Suppressor macrophage treated with lipopolysaccharide for 4 hours (primary cell): ENCODE measurements at places on chromosomes 13 and 19.

DNA sequence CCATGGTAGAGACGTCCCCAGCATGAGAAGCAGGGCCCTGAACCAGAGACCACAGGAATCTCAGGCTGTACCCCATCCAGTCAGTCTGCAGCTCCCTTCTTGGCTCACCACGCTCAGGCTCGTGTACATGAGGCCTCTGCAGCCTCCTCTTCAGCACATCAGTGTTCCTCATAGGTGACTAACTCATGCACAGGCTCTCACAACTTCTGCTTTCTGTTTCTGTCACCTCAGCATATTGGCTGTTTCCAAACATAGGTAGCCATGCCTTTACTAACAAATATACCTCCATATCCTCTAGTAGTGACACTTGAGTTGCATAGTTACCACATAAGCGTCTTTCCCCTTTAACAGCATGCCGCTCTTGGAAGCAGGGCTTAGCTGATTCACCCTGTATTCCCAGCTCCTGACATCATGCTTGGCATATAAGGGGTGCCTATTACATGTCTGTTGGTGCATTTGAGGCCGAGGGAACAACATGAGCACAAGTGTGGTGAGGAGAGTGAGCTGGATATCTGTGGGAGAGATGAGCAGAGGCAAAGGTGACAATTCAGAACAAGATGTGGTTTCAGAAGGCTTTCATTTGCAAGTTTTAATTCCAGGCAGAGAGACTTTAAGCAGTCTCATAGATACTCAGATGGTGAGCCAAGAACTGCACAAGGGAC lies 16.7 kb downstream of the ZNF473 start:
- DNase-seq = no peak

DNA sequence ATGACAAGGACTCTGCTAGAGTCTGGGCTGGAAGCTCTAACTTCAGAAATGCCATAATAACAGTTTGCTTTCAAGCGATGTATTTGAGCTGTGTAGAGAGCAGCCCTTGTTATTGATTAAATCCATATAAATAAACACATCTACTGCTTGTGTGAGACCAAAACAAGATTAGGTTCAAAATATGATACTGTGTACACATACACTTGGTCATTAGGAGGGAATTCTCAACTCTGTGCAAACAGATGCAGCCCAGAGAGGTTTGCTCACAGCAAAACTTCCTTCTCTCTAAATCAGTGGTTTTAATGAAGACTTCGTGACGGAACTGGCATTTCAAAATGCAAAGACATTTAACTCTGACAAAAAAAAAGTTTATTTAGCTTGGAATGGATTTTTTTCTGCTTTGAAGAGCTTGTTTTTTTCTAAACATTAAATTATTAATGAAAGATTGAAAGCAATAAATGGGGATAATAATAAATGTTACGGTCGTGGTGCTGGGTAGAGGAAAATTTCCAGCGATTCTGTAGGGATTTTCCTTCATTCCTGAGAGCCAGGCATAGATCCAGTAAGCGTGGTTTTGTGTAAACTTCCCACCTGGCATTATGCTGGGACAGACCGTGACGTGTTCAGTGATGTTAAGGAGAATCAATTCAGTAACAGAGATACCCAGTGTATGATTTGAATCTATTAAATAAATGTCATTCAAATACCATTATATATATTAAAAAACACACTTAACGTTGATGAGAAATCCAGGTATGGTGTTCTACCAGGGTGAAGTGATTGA lies 213.7 kb downstream of the TEX29 start:
- DNase-seq = no peak

GRCh38 chr13:41654796-41655195 lies 197.4 kb downstream of the RGCC start:
- peak; percentile 69 for DNase-seq

DNA sequence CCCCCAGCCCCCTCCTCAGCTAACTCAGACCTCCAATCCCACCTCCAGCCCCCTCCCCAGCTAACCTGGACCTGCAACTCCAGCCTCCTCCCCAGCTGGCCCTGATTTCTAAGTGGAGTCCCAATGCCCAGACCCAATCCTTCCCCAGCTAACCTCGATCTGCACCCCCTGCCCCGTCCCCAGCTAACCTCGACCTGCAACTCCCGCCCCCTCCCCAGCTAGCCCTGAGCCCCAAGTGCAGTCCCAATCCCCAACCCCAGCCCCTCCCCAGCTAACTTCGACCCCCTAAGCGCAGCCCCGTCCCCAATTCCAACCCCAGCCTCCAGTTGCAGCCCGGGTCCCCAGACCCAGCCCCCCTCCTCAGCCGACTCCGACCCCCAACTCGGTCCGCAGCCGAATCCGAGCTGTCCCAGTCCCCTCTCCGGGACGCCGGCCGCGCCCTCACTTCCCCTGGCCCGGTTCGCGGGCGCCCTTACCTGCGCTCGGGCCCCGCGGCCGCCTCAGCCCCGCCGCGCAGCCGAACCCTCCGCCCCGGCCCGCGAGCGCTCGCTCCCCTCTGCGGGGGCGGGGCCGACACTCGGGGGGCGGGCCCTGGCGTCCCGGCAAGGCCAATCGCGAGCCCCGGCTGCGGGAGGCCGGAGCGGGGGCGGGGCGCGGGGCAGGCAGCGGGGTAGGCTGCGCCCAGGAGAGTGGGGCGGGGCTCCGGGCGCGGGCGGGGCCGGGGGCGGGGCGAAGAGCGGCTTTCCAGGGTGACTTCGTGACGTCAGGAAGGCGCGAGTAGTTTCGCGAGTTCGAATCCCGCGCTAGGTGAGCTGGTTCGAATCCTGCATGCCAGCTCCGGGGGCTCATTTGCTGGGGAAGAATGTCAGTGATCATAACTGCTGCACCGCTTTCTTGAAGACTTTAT lies at the start of gene GNG7:
Gene GNG7, minus strand, starts transcription at position 525 of the 907 bp plus-strand sequence. CDS start 182,006 bp downstream, outside the sequence.
- DNase-seq = peak; percentile 97

- peak; percentile 95 for DNase-seq
Observed at GRCh38 chr19:7674010-7675005, 2.6 kb upstream of the MCEMP1 start.

GRCh38 chr13:24215732-24216131 lies 55.2 kb downstream of the SPATA13 start:
- no peak for DNase-seq

DNA sequence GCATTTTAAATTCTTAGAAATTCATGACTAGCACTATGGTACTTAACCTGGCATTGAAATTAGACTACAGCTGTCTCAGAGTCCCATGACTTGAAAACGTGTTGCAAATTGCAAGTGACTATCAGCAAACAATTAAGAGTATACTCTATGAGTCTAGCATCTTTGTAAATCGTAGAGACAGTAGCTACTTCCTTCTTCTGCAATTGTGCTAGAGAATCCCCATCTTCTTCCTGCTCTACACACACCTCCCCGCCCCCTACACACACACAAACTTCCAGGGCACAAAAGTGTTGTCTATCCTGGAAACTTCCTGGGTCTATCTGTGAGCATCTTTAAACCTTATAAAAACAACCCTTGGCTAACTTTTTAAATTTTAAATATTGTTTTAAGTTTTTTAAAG lies 35.2 kb upstream of the MIR17HG start:
- DNase-seq = no peak

- DNase-seq = no peak
Observed at GRCh38 chr13:109376936-109377335, 409.4 kb downstream of the IRS2 start.

DNA sequence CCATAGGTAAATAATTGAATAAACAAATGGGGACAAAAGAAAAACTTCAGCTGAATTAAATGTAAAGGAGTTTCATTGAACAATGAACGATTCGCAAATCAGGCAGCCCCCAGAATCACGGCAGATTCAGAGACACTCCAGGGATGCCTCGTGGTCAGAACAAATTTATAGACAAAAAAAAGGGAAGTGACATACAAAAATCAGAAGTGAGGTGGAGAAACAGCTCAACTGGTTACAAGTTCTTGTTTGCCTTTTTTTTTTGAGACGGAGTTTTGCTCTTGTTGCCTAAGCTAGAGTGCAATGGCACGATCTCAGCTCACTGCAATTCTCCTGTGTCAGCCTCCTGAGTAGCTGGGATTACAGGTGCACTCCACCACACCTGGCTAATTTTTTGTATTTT lies 5.7 kb downstream of the ZNF566 start:
- DNase-seq = no peak

GRCh38 chr13:99315186-99315585 lies 8.0 kb upstream of the GPR183 start:
- no peak for DNase-seq

DNA sequence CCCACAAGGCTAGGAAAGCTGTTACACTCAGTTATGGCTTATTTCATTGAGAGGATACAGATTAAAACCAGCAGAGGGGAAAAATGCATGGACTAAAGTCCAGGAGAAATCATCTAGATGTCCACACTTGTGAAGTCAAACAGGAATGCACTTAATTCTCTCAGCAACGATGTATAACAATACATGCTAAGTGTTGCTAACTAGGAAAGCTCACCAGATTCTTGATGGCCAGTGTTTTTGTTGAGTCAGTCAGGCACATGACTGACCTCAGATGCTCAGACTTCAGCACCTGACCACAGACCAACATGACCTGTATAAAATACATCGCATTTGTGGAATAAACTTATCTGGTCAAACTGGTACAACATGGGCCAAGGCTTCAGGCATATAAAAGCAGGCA lies 470.2 kb upstream of the PRR20A start:
- DNase-seq = no peak

DNA sequence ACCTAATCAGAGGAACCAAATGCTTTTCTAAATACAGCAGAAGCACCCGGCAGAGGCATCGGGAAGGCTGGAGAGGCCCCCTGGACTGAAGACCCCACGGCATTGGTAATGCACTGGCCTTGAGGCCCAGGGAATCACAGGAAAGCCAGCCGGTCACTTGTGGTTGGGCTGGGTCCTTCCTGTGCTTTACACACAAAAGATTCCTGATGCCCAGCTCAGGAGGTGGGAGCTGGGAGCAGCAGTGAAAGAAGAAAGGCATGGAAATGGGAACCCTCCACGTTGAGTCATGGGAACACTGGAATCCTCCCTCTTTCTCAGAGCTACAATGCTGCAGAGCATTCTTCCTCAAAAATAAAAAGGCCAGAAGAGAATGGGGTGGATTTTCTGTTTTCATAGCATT lies 126.4 kb downstream of the TNFRSF19 start:
- DNase-seq = no peak

- DNase-seq = no peak
Observed at GRCh38 chr13:34933349-34933748, 8.7 kb upstream of the NBEA start.

DNA sequence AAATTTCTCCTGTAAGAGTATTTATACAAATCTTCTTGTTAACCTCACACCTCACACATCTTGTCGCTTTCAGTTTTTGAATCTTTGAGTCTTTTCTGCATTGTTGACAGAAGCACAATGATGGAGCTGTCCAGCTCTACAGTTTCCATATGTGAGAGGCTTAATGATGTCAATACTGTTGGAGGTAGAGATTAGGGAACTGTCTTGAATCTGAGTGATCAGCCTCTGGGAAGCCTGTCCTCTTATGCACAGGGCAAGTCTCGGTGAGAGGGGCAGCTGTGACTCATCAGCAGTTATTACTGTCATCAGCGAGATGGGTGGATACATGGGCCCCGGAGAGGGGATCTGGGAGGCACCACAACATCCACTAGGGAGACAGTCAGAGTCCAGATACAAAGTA lies 4.6 kb upstream of the ITGBL1 start:
- DNase-seq = no peak

DNA sequence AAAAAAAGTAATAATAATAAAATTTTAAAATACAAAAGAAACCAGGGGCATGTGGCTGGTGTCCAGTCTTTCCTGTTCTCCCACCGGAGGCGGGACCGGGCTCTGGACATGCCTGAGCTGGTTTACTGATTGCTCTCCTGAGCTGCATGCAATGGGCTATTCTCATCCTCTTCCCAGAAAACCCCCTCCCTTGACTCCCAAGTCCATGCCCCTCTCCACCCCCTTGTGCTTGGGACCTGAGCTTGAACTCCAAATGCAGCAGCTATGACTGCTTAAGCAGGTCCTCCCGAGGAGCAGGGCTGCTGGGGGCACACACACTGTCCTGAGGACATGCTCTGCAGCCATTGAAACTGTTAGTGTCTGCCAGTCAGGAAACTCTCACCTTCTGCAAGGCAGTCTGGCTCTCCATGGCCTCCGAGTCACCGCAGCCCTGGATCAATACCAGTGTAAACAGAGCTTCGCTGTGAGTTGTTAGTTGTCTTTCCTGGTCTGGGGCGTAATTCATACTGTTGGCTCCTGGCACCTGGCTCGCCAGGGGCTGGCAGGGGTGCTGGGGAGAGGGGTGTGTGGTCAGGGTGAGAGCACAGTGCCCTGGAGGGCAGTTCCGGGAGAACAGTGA lies 41.6 kb upstream of the CHST8 start:
- DNase-seq = no peak

GRCh38 chr13:85379433-85379832 lies 419.8 kb downstream of the SLITRK6 start:
- DNase-seq = no peak

GRCh38 chr13:80048802-80049201 lies 292.1 kb downstream of the SPRY2 start:
- DNase-seq = peak; percentile 97

GRCh38 chr13:40622761-40623160 lies 43.7 kb downstream of the FOXO1 start:
- DNase-seq = no peak

DNA sequence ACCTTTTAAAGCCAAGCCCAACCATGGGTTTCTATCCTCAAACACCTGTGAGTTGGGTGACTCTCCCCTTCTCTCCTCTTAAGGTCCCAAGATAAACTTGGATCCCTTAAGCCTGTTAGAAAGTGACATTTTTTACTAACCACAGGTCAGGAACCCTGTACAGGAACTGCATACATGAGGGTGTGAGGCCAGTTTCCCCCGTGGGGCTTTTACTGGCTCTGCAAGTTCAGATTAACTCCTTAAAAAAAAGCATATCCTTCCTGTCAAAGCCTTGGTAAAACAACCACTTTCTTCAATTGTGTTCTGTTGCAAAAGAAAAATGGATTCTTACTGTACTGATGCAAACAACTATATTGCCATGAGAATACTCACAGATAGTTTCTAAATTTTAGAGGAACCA lies 2638.7 kb upstream of the PCDH20 start:
- no peak for DNase-seq

GRCh38 chr19:42201489-42202289 lies 15.8 kb downstream of the DEDD2 start:
- DNase-seq = peak; percentile 92

DNA sequence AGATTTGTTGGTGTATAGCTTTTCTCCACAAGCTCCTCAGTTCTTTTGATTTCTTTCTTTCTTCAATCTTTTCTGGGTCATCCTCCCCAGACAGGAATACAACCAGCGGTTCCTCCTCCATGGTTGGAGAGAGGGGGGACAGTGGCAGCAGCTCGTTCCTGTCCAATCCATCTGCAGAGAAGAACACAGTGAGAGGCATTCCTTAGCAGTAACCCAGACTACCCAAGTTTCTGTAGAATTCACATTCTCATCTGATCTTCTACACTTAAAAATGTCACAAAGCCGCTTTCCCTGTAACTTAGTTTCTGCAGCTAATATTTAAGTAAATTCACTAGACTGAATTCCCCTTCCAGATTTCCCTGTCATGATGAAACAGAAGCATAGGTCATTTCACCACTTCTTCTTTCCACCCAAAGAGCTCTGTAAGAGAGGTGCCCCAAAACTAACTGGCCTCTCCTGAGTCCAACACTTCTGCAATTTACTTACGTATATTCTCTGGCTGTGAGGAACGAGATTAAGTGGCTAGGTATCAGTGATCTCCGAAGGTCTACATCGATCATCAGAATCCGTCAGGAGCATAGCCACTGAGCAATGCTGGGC lies 171.9 kb downstream of the TBC1D4 start:
- peak; percentile 54 for DNase-seq

GRCh38 chr19:48962029-48962848 lies 2.9 kb upstream of the FTL start:
- DNase-seq = peak; percentile 77
